ENCODE measurements at places on chromosomes 2 and 18.

GRCh38 chr2:73243884-73244570, 9.9 kb downstream of the CCT7 start:
- peak; percentile 70 for DNase-seq

GRCh38 chr2:85418132-85419008, at the start of gene SH2D6:
Gene SH2D6 (plus strand): TSS chr2:85418714. CDS start chr2:85429466, 10,752 bp downstream.
- DNase-seq, result peak; percentile 89

- peak; percentile 4 for DNase-seq
Measured at GRCh38 chr2:125745514-125745913, 910.4 kb upstream of the GYPC start.

- DNase-seq, result no peak
Measured at GRCh38 chr2:32714521-32714920, 86.7 kb downstream of the TTC27 start.

- DNase-seq, result no peak
Measured at GRCh38 chr2:11131166-11131920, 23.9 kb upstream of the SLC66A3 start.

DNA sequence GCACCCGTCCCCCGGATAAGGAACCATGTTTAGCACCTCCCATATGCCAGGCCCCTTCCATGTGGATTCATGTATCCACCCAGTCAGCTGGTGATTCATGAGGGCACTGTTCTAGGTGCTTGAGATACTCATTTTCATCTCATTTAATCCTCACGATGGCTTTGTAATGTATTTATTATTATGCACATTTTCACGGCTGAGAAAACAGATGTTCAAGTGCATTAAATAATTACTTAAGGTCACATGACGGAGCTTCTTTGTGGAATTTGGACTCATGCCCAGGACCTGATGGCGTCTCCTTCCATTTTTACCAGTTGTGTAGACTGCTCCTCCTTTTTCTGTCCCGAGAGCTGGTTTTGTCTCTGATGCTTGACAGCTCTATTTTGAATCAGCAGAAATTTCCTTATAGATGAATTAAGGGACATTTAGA, 72.2 kb upstream of the RBM44 start:
- peak; percentile 32 for DNase-seq
